ENCODE measurements at places on chromosomes 16 and 17. TPM values are rescaled to one million over a fixed set of nuclear protein-coding genes. Genes with fewer than 3 reads are reported as not detected.
A peak's percentile ranks its signal among the peaks of the same experiment; 100 is the strongest.

- no peak for DNase-seq
These were observed 2.9 kb downstream of the VEZF1 start for GRCh38 chr17:57984936-57985674.

GRCh38 chr16:252366-253337 lies 18.0 kb downstream of the FAM234A start:
- DNase-seq: no peak

GRCh38 chr16:85562093-85562786 lies 50.9 kb upstream of the GSE1 start:
- no peak for DNase-seq

DNA sequence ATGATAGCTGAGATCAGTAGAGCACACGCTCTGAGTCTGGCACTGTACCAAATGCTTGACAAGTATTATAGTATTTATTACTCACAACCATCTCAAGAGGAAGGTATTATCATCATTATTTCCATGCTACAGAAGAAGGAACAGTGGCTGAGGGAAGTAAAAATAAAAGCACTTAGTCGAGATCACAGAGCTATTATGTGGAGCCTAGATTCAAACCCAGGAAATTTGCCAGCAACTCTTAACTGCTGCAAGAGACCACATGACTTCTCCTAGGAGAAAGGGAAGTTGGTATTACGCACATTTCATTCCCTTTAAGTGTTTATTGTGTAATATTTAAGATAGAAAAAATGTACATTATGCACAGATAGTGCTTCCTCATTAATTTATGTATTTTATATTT lies 1.0 kb upstream of the RHOT1 start:
- DNase-seq: no peak

The WFDC1 gene
- total RNA-seq: 0.95 TPM

DNA sequence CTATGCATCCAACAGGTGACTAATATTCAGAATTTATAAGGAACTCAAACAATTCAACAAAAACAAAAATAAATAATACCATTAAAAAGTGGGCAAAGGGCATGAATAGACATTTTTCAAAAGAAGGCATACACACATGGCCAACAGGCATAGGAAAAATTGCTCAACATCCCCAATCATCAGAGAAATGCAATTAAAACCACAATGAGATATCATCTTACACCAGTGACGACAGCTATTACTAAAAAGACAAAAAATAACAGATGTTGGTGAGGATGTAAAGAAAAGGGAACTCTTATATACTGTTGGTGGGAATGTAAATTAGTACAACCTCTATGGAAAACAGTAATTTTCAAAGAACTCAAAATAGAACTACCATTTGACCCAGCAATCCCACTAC lies 250.4 kb upstream of the N4BP1 start:
- DNase-seq: no peak

- no peak for DNase-seq
These were observed 28.2 kb upstream of the PSMD7 start for GRCh38 chr16:74268372-74268782.

DNA sequence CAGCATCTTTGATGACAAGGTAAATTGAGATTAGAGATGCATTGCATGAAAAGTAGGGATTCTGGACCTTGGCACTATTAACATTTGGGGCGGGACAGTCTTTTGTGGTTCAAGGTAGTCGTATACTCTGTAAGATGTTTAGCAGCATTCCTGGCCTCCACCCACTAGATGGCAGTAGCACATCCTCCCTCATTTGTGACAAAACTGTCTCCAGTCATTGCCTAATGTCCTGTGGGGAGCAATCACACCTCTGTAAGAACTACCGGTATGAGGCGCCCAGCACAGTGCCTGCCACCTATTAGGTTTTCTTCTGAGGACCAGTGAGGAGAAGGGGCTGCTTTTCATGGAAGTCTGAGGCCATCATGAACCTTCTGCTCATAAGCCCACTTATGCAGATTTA lies 180.8 kb downstream of the RBFOX1 start:
- DNase-seq: no peak

GRCh38 chr16:18936727-18937340 lies 10.6 kb upstream of the SMG1 start:
- DNase-seq: no peak

DNA sequence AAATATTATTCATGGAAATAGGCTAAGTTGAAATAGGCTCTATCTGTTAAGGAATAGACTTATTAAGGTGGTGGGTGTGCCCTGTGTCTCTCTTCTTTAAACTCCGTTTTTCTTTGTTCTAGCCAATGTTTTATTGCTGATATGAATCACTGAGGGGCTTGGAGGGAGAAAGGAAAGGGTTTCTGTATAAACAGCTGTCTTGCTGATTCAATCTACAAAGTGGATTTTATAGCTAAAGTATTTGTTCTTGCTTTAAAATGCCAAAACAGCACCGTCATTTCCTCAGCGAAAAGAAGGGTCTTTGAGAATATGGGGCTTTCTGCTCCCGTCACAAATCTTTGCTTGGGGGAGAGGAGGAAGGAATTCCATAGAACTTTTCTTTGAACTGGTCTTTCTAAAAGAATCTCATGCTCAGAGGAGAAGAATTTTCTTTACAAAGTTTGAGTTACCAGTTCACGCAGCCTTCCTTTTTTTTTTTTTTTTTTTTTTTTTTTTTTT lies 39.3 kb downstream of the MSI2 start:
- DNase-seq: no peak

The CACNG5 gene
- 0.68 TPM for total RNA-seq

DNA sequence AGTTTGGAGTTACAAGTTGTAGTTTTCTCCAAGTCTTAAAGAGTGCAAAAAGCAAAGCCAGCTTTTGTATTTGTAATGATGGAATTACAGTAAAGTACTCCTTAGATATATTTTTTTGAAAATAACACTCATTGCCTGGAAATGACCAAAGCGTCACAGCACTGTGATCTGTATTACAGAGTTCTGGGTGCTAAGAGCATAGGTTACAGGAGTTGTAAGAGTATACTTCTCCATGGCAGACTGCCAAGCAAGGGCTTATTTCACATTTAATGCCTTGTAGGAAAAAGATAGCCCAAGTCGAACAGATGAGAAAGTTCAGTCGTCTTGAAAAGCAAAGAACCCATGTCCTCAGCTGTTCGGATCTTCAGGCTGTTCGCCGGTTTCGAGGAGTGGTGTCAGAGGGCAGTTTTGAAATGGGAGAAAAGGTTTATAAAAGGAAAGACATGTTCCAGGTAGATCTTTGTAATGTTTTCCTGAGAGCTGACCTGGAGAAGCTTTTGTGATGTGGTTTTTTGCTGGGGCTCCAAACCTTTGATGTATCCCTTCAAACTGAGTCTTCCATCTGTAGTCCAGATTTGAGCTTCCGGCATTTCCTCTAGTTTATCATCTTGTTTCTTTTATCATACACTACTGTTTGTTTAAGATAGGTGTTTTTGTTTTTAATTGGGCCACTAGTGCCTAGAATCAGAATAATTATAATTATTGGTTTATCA lies 41.3 kb downstream of the ERCC4 start:
- no peak for DNase-seq

- no peak for DNase-seq
These were observed 33.7 kb upstream of the NUDT16L1 start for GRCh38 chr16:4659363-4660353.

DNA sequence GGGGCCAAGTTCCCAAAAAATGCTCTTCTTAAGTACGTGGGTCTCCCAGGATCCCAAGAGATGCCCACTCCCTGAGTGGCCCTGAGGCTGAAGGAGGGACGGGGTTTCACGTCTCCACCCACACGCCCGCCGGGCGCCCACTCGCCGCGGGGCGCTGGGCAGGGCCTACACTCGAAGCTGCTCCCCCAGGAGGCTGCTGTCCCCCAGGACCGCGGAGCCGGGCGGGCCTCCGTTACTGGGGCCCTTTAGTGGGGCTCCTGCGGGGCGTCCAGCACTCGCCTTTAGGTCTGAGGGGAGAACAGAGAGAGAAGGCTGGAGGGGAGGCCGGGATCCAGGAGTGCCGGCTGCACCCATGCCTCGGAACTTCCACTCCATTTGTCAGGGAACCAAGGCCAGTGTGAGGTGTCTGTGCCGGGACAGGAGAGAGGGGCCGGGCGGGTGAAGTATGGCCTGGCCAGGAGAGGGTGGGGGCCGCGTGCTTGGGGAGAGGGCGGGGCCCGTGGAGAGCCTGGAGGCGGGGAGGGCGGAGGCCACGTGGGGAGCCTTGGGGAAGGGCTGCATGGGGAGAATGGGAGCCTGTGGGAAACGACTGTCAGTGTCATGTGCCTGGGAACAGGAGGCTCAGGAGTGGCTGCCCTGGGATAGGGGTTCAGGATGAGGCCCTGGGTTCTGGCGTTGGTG lies 18.8 kb downstream of the NUBP1 start:
- DNase-seq: no peak

GRCh38 chr16:78524066-78524595 lies 424.7 kb downstream of the WWOX start:
- DNase-seq: no peak

GRCh38 chr17:81509207-81509971 lies 3.2 kb downstream of the ACTG1 start:
- DNase-seq: no peak

DNA sequence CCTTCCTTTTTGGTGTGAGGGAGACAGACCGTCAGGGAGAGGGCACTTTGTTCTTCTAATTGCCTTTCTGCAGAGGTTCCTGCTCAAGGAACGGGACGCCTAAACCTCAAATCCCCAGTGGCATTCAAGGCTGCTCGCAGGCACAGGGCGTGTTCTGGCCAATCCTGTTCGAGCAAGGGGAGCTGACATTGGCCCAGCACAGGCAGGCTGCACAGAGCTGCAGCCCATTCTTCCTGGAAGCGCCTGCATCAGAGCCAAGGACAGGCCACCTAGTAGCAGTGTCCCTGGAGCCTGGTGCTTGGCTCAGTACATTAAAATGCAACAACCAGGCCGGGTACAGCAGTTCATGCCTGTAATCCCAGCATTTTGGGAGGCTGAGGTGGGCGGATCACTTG lies 72.2 kb upstream of the CREBBP start:
- DNase-seq: no peak

DNA sequence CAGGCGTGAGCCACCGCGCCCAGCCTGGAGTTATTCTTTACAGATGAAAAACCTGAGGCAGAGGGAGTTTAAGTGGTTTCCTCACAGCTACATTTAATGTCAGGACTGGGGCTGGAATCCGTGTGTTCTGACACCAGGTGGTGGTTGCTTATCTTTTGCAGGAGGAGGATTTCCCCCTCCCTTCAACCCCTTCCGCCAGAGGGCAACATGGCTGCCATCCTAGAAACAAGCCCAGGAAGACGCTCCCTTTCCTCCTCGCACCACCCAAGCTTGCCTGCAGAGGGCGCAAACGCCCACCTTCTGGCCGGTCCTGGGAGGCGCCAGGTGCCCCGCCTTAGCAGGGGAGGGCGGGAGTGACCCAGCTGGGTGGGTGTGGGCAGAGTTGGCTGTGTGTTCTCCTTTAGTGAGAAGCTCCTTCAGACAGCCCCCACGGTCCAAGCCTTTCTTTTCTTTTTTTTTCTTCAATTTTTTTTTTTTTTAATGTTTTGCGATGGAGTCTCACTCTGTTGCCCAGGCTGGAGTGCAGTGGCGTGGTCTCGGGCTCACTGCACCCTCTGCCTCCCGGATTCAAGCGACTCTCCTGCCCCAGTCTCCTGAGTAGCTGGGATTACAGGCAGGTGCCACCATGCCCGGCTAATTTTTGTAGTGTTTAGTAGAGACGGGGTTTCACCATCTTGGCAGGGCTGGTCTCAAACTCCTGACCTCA lies 9.9 kb upstream of the RAP1GAP2 start:
- peak; percentile 94 for DNase-seq

The JMJD6 gene
- total RNA-seq: 23.6 TPM

The ZPBP2 gene
- not detected for total RNA-seq

The KRT26 gene
- not detected for total RNA-seq

GRCh38 chr16:77009453-77009852 lies 181.5 kb upstream of the MON1B start:
- DNase-seq: no peak

GRCh38 chr16:47125757-47126156 lies 18.0 kb downstream of the NETO2 start:
- DNase-seq: no peak

- DNase-seq: no peak
These were observed 63.0 kb downstream of the PPM1E start for GRCh38 chr17:58818654-58819053.

- no peak for DNase-seq
These were observed 413.5 kb downstream of the CPPED1 start for GRCh38 chr16:12390074-12390605.

- no peak for DNase-seq
These were observed 17.0 kb upstream of the THAP11 start for GRCh38 chr16:67825119-67825518.

The NPIPB4 gene
- total RNA-seq: 96.8 TPM

DNA sequence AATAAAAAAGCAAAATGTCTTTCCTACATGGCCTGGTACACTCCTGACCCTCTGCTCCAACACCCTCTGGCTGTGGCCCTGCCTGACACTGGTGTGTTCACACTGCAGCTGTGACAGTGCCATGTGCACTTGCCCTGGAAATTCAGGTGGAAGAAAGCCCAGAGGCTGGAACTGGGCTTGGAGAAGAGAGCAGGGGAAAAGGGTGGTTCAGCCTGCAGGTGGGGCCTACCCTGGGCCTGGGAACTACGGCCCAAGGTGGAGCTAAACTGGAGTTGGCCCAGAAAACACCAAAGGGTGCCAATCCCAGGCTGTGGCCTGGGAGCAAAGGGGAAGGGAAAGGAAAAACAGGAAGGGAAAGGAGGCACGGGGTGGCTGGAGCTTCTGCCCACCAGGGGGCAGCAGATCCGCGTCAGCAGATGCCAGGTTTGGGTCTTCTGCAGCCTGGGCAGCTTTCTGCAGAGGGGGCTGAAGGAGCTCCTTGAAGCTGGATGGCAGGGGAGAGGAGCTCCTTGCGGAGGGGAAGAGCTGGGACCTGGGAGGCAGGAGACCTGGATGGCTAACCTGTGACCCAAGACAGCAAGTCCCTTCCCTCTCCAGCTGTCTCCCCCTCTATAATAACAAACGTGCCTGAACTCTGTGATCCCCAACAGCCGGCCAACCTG lies 15.4 kb upstream of the CTCF start:
- DNase-seq: no peak

GRCh38 chr17:60086818-60087591 lies 8.3 kb upstream of the HEATR6 start:
- DNase-seq: no peak

GRCh38 chr17:60535382-60536279 lies 9.6 kb upstream of the APPBP2 start:
- DNase-seq: no peak

The GAS2L2 gene
- not detected for total RNA-seq

- no peak for DNase-seq
These were observed 808.8 kb upstream of the EEF2KMT start for GRCh38 chr16:5906351-5906750.

The HS3ST3B1 gene
- 6.6 TPM for total RNA-seq

The TPSAB1 gene
- not detected for total RNA-seq

The SYT17 gene
- 10.7 TPM for total RNA-seq

Data from type B pancreatic cell (in vitro differentiated cells).